Stimulated activated CD8-positive, alpha-beta memory T cell treated with anti-CD3 and anti-CD28 coated beads, Interleukin-4, amount 100 ng/mL, for 24 hours (primary cell): ENCODE measurements at places on chromosomes 3 and 15.

- DNase-seq: no peak
Observed at GRCh38 chr3:141859651-141860050, 16.8 kb upstream of the ATP1B3 start.

GRCh38 chr3:127026661-127027060, 43.7 kb downstream of the PLXNA1 start:
- DNase-seq: no peak

GRCh38 chr15:39407116-39407515, 173.8 kb upstream of the THBS1 start:
- DNase-seq: no peak

DNA sequence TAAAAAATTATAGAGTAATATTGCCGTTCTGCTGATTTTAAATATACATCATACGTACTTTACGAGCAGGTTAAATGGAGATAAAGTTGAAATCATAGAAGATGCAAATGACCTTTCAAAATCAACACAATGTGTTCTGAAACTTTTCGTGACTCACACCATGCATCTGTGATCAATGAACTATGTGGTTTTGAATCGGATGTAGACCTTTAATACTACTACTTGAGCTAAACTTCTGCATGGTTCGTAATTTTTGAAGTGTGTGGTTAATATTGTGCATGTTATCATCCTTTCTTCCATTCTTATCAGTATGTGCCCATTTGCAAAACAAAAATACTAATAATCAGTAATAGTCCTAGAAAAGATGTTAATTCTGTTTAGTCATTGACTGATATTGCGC, 58.9 kb downstream of the GASK1A start:
- DNase-seq: no peak

DNA sequence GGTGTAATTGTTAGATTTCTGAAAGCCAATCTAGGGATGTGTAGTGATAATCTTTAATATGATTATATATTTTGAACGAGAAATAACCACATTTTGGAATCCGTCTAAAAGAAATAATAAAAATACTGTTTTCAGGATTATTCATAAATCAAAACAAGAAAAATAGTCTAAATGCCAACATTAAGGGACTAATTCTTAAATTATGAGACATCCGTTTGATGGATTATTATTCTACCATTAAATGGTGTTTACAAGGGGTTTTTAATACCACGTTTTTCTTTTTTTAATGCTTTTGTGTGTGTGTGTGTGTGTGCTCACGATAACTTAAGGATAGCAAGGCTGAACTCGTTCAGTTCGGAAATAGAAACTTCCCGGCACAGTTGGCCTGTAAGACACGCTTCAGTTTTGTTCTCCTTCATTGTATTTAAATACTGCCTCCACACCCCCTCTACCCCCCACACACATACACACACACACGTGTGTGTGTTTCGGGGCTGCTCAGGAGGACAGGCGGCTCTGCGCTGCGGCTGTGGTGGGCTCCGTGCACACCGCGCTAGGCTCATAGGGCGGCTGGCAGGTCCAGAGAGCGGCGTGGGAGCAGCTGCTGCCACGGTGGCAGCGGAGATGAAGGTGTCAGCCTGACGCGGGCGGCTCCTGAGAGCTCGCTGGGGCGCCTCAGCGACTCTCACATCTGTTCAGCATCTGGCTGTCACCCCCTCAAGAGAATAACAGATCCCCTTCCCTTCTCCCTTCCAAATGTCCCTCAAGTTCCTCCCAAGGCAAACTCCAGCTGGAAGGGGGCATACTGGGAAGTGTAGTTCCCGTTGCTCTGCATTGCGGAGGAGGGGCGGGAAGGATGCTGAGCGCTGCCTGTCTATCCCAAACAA, 23.0 kb upstream of the ANP32A start:
- peak; percentile 19 for DNase-seq

DNA sequence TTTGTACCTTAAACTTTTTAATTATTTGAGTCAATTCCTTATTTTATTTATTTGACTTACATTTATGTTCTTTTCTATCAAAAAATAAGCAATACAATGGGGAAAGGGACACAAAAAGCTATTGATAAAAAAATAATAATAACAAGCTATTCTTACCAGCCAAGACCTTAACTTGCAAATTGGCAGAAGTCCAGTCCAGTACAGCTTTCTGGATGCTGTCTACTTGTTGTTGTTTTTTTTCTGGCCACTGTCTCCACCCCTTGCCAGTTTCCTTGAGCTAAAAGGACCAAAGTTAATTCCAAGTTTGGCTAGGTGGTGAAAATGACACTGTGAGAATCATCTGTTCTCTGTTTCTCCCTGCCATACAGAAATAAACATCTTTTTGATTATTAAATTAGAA, 232.2 kb downstream of the PTPRG start:
- no peak for DNase-seq

- no peak for DNase-seq
Observed at GRCh38 chr3:148975248-148975647, 16.1 kb upstream of the GYG1 start.

DNA sequence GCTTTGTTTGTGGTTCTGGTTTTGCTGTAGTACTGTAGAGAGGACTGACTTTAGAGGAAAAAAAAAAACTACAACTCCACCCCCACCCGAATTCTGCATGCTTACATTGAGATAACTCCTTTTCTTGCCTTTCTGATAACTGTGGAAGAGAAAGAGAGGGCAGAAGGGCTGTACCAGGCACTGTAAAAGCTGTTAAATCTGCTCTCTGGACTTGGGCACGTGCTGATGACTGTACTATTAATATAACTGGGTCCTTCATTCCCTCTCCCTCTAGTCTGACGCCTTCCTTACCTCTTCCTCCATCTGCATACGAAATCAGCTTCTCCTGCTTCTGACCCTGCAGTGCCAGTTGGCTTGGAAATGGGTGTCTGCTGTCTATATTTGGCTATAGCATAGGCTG, 15.0 kb downstream of the MAPKBP1 start:
- DNase-seq: no peak

DNA sequence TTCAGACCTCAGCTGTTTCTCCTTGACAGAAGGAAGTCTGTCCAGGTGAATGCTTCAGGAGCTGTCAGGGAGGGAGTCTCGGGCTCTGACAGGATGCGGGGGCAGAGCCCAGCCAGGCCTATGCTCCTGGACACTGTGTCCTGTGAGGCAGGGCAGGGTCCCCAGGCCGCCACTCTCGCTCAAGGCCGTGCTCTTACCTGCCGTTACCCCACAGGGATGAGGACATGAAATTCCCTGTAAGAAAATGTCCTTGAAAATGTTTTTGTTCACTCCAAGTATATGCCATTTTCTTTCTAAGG, 63.9 kb downstream of the BOC start:
- DNase-seq: no peak

DNA sequence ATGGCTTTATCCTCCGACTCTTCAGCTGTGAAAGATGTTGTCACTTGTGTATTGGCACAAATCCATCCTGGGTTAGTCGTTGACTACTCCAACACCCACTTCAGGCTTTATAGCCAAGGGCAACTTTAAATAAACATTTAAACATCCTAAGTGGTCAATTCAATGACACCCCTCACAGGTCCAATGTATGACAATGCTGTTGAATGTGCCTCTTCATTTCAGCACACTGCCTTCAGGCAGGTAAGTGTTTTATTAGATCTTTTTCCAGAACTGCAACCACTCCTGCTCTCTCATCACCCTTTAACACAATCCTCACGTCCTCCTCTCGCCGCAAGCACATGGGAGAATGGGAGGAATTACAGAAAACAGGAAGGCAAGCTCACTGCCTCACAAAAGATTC, 30.3 kb downstream of the IL12A start:
- DNase-seq: no peak

DNA sequence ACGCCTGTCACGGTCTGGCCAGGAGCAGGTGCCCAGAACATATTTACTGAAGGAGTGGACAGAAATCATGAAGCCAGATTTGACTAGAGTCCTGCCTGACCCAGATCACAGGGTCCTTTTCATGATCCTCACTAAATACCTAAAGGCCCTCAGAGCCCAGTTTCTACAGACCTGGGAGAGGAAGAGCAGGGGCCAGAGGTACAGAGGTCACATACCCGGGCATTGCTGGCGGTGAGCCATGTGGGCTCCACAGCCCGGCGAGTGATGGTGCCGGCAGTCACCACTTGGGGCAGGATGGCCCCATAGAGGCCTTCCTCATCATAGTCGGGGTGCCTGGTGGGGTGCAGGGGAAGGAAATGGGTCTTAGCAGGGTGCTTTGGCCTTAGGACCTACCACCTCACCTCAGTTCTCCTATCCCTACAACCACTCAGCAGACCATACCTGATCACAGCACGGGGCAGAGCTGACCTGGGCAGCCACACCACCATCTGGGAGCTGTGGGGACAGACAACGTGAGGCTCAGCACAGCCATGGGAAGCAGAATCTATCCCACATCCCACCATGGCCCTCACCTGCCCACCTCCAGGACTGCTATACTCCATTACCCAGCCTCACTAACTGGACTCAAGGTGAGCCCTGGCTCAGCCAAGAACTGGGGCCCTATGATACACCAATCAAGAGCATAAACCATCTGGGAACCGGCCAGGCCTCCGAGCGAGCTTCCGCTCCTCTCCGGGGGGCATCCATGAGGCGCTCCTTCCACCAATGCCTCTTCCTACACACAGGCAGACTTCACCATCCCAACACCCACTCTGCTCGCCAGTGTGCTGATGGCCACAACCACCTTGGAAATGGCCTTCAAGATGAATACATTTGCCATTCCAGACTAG, 12.9 kb downstream of the POLG start:
- no peak for DNase-seq

GRCh38 chr3:133575086-133575485, 1.6 kb downstream of the CDV3 start:
- no peak for DNase-seq

- no peak for DNase-seq
Observed at GRCh38 chr15:90173372-90173771, 27.8 kb upstream of the SEMA4B start.

DNA sequence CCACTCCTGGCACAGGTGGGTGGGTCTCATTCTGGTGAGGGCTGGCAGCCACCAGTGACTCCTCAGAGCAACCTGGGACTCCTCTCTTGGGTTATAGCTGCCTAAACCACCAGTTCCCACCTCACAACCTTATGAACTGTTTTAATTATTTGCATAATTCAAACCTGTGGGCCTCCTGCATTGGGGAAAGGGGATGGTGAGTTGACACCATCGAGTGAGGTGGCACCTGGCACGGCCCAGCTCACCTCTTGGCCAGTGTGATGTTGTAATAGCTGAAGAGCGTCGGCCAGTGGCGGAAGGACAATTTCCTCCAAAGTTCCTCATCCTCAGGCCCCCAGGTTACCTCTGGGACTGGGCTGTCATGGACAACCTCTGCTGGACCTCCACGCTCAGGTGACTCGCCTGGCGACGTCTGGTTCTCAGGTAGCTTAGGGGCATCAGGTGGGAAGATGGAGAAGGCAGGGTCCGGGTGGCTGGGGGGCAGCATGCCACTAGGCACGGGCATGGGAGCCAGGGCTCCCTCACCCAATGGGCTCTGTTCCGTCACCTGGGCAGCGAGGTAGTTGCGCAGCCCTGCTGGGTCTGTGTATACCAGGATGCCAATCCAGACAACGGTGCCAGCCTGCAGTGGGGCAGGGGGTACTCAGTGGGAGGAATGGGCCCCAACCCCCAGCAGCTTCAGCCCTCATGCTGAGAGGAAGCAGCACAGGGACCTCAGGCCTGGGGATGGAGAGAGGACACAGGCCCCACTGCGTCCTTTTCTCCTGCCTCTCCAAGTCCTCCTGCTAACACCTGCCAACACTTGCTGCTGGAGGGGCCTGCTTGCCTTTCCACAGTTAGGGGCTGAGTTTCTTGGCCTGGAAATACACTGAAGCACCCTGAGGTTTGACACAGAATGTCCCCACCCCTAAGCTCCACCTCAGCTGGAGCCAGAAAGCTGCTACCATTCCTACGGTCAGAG, 38.5 kb downstream of the PTPN23 start:
- no peak for DNase-seq

- DNase-seq: no peak
Observed at GRCh38 chr15:60835974-60836373, 357.0 kb upstream of the ICE2 start.

DNA sequence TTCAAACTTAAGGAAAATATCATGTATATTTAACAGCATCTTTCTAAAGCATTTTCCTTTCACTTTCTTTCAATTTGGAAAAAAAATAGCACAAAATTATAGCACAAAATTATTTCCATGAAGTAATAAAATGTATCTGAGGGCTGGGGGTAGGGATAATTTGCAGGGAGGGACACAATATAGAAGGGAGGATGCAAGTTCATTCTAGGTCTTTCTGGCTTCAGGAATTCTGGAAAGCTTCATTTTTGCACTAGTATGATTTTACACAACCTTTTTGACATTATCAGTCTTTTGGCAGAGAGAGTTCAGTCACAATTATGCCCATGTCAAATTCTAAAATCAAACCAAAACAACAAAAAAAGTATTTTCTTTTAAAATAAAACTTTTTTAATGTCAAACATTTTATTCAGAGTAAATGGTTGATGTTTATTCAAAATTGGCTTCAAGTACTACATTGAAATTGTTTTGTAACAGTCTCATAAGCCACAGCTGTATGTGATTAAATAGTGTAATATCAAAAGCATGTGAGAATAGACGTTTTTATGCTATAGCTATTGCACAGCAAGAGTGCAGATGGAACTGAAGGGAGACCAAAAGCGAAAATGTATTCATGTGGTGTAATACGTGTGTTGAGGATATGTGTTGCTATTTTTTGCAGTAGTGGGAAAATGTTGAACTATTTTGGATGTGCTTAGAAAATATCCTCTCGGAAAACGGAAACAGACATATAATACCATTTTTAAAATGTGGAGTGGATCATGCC, 5.8 kb downstream of the RBMS3 start:
- no peak for DNase-seq

DNA sequence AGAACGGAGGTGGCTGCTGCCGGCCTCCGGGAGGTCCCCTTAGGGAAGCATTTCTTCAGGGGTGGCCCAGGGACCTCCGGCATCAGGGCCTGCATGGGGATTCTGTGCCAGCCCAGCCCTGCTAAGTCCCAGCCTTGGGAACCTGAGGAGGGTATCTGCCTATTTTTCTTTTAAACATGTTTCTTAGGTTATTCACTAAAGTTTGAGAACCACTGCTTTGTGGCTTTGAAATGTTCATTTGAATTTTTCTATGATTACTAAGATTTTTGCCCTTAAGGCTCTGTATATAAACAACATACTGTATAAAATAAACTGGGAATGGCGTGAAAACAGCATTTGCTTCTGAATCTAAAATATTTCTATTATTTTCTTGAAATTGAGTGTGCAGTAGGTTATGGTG, 24.4 kb downstream of the FAN1 start:
- no peak for DNase-seq

- DNase-seq: no peak
Observed at GRCh38 chr3:30098243-30098642, 508.2 kb upstream of the TGFBR2 start.

DNA sequence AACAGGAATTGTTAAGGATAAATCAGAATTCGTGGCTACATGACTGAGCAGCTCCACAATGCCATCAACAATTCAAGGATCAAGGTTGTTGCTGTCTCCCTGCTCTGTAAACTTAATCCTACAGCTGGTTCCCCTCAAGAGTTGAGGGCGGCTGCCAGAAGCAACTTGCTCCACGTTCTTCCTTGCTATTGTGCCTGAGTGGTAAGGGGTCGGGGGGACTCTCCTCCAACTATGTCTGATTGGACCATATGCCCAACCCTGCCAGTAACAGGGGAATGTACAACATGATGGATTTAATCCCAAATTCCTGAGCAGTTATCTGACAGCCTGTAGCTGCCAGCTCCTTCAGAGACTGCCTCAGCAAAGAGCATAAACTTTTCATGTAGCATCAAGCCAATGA, 37.9 kb upstream of the MECOM start:
- no peak for DNase-seq

- no peak for DNase-seq
Observed at GRCh38 chr3:32278714-32279113, 40.2 kb downstream of the CMTM8 start.
